ENCODE measurements at places on chromosomes 11 and 22.

GRCh38 chr11:60193687-60194433 lies 11.0 kb upstream of the MS4A6A start:
- DNase-seq = peak; percentile 15

- DNase-seq = no peak
Measured at GRCh38 chr11:1116104-1116503, 41.4 kb downstream of the MUC2 start.

GRCh38 chr11:122758339-122758738 lies 80.0 kb upstream of the CRTAM start:
- no peak for DNase-seq

DNA sequence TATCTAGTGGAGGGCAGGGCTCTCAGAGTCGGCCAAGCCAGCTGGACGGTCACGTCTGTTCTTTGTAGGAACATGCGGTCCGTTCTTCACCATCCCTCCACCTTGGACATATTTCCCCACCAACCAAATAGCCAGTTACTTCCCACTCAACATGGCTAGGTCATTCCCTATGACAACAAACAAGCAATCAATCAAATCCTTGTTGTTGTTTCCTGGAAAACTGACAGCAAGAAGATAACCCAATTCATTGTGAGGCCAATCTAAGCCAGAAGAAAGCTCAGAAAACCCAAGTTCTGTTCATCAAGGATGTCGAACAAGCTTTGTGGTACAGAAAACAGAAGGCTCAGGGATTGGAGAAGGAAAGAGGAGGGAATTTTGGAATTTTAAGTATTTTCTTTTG lies 10.9 kb downstream of the PLAAT5 start:
- DNase-seq = no peak

DNA sequence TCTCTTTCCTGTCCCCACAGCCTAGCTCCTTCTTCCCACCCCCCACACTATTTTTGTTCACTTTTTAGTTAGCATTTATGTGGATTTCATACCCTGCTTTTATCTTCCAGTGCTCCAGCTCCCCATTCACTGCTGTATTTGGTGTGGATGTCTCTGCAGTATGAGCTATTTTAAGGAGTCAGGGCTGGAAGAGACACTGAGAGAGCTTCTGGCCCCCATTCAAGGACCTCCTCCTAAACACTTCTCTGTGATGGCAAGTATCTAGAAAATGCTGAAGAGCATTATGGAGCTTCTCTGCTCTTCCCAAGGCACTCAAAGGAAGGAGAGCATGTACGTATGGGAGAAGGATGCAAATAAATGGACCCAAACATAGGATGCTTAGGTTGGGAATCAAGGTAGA lies 79.5 kb downstream of the RAB30 start:
- DNase-seq = no peak

DNA sequence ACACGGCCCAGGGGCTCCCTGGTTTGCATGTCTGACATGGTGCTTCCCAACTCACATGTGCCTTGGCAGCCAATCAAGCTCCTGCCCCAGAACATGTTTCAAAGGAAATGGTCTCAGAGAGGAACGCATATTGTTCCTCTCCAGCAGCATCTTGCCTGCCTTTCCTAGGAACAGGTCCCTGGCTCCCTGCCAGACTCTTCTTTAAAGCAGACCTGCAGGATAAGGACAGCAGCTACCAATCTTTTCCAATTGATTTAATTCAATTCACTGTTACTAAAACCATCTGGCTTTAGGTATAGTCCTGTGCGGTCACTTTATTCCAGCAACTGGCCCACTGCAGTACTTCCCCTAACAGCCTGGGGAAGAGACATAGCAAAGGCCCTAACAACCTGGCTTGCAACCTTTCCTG lies 79.9 kb downstream of the AMBRA1 start:
- no peak for DNase-seq

DNA sequence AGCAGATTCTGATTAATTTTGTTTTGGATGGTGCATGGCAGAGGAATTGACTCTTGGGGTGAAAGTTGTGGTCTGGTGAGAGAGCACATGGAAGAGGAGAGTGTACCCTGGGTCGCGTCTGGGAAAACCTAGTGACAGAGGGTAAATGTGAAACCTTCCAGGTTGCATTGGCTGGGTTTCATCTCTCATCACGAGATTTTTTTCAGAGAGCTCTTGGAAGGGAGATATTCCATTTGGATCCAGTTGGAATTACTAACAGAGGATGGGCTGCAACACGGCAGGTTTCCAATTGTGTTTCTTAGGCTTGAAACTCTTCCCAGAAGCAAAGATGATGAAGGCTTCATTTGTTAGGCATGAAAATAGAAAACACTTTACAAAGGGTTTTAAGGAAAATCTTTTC lies 109.7 kb upstream of the MTMR2 start:
- DNase-seq = no peak

DNA sequence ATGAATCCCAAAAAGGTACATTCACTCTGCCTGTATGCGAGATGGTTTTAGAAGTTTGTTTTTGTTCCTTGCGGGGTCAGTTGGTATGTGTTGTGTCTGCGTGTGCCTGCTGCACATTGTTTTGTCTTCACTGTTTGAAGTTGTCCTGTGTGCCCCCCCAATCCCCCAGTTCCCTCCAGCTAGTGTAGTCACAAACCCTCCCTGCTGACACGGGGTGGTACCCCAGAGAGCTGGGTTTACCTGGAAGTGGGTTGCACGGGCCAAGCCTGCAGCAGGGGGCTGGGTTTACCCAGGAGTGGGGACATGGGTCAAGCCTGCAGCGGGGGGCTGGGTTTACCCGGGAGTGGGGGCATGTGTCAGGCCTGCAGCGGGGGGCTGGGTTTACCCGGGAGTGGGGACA lies 22.2 kb downstream of the CTTN start:
- no peak for DNase-seq

- DNase-seq = no peak
Measured at GRCh38 chr11:111334532-111335502, 36.5 kb downstream of the POU2AF3 start.

DNA sequence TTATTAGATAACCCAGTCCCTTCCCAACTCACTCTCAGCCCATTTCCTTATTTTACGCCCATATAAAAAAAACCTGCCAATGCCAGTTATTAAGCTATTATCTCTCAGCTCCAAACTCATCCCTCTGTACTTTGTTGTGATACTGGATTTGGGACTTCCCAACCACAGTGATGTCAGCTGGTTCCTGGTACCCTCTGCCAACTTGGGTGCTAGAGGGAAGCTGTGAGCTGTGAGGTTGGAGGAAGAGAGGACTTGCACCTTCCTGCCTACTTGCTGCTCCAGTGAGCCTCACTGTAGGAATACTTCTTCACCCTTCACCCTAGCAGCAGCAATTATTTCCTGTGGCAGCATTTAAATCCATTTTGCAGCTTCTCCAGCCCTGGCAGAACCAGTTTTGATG lies 19.2 kb upstream of the CSF2RB start:
- DNase-seq = no peak

DNA sequence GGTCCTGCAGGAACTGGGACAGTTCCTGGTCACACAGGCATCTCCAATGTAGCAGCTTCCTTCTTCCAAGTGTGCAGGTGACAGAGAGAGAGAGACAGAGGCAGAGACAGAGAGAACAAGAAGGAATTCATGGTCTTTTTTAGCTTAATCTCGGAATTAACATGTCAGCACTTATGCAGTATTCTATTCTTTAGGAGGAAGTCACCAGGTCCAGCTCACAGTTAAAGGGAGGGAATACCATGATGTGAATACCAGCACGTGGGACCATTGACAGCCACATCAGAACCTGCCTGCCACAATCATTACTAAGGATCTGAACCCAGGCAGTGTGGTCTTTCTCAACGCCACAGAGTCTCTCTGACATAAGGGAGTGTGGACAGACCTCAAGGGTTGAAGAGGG lies 341.6 kb downstream of the MN1 start:
- DNase-seq = no peak

DNA sequence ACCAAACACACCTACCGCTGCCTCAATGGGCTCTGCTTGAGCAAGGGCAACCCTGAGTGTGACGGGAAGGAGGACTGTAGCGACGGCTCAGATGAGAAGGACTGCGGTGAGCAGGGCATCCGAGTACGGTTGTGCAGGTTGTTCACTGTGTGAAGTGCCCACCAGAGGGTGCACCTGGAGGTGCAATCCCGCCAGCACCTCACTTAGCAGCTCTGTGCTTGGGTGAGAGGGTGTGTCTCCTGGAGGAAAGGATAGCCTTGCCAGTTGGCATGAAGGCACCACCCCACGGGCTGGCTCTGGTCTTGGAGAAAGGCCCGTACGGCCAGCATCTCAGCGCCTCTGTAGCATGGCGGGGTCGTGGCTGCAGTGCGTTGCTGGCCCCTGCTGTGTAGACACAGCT lies 39.4 kb downstream of the ST14 start:
- DNase-seq = no peak

DNA sequence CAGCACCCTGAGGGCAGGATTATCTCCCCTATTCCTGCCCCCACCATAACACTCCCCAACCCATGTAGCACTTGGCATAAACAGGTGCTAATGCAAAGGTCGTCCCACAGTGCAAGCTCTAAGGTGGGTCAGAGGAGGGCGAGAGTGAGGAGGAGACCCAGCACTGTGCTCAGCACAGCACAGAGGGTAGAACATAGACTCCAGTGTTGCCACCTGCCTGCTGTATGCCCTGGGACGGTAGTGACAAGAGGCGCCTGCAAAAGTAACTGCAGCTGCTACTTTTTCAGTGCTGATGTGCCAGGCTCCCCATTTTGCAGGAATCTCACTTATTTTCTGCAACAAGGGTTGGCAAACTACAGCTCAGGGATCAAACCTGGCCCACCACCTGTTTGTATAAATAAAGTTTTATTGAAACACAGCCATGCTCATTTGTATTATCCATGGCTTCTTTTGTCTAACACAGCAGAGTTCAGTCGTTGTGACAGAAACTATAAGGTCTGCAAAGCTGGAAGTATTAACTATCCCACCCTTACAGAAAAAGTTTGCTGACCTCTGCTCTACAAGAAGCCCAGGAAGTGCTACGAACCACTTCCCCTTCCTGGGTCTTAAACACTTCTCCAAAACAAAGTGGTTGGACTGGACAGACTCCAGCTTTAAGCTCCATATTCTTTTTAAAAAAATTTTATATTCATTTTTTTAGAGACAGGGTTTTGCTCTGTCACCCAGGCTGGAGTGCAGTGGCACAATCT lies 16.9 kb upstream of the CDC42BPG start:
- no peak for DNase-seq

DNA sequence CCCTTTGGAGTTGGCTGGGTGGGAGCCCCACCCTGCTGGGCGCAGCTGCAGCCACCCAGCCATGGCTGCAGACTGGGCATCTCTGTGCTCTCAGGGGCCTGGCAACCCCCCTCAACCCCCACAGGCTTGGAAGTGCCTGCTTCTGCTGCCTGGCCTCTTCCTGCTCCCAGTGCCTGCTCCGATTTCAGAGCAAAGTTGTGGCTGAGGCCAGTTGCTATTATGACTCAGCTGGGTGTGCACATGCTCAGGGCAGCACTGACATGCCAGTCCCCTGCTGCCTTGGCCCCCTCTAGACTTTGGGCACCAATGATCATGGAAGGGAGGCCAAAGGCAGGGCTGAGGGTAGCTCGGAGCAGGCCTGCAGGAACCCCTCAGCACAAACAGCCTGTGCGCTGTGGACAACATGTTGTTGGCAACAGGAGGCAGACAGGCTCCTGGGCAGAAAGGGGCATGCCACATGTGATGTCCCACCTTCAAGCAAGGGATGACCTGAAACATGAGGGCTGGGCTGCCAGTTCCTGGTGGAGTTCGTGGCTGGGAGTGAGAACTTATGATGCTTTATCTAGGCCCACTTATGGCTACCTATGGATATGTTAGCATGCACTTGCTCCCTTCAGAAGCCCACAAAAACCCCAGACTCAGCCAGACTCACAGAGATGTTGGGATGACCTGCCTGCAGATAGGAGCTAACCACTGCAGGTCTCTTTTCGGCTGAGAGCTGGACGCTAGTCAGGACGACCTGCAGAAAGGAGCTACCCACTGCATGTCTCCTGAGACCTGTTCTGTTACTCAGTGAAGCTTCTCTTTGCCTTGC lies 96.4 kb upstream of the AMOTL1 start:
- DNase-seq = no peak

DNA sequence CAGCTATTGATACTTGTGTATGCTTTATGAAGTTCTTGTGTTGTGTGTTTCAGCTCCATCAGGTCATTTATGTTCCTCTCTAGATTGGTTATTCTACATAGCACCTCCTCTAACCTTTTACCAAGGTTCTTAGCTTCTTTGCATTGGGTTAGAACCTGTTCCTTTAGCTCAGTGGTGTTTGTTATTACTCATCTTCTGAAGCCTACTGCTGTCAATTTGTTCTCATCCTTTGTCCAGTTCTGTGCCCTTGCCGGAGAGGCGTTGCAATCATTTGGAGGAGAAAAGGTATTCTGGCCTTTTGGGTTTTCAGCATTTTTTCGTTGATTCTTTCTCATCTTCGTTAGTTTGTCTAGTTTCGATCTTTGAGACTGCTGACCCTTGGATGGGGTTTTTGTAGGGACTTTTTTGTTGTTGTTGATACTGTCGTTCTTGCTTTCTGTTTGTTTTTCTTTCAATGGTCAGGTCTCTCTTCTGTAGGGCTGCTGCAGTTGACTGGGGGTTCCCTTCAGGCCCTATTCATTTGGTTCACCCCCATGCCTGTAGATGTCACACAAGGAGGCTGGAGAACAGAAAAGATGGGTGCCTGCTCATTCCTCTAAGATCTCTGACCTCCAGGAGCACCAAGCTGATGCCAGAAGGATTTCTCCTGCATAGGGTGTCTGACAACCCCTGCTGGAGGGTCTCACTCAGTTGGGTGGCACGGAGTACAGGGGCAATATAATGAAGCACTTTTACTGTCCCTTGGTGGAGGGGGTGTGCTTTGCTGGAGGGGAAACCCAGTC lies 35.9 kb upstream of the MUC15 start:
- no peak for DNase-seq

DNA sequence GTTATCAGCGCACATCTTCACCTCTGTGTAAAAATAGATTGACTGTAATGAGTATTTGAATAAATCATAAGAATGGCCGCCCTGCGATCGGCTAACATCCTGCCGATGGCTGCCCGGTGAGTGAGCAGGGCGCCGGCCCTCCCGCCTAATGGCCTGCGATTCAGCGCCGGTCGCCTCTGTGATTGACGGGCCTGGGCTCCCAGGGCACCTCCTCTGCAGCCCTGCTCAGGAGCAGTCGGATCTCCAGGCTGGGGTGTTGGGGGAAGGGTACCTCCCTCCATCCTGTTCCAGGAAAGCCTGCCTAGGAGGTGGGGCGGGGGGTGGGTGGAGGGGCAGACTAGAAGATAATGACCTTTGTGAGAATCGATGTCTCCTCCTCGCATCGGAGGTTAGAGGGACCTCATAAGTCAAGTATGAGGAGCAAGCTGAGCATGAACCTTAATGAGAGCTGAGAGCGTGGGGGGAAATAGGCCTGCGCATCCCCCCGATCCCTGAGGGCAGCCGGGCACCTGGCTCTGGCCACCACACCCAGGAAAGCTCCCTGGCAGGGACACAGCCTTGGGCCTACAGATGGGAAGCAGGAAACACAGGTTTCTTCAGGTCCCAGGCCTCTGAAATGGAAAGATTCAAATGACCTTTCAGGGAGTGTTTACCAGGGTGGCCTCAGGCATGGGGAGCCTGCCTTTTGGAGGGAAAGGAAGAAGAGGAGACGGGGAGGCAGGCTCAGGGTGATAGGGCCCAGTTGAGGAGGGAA lies 71.7 kb downstream of the PKNOX2 start:
- DNase-seq = no peak

All from activated T-helper 1 cell treated with anti-CD3 and anti-CD28 coated beads, Interleukin-12 subunit alpha, Interleukin-12 subunit beta, Interleukin-2, Interleukin-4 antibody, amounts not matched to agents 30 ng/mL and 10 ng/mL and 1 ng/mL, durations not matched to agents 14 hours and 24 hours and 36 hours (primary cell).